SK-N-SH (cell line): ENCODE measurements at places on chromosomes 4 and X. TPM values are rescaled to one million over a fixed set of nuclear protein-coding genes. Genes with fewer than 3 reads are reported as not detected.

Gene DIPK2B
- 0.02 TPM in 2 replicates for polyA plus RNA-seq

Gene GLRB
- 7.6 and 11.5 TPM in 2 replicates for polyA plus RNA-seq

Gene DCTD
- polyA plus RNA-seq: 123 and 145 TPM in 2 replicates

GRCh38 chrX:71626576-71626975, 8.3 kb upstream of the CXCR3 start:
- no peaks in the 10 kb centered on the region for H3K4me1 ChIP-seq
- H3K27ac ChIP-seq: no peak overlapping the region
- DNase-seq: no peak
- H3K4me3 ChIP-seq: no peak overlapping the region

DNA sequence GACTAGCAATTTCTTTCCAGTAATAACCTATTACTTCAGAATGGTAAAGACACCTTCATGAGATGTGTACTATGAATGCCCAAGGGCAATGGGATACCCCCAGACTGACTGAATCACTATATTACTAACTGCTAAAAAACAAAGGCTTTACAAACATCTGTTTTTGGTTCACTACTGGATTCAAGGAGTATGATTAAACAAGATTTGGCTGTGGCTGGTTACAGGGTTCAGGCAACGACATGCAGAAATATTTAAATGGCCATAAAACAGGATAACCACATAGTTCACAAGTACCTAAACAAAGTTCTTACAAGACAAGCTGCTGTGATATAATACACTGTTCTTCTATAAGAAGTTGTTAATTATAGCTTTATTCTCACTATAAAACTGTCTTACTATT, 128.2 kb downstream of the FRYL start:
- DNase-seq: no peak
- H3K4me3 ChIP-seq: no peak overlapping the region
- H3K27me3 ChIP-seq: no peaks in the 10 kb centered on the region
- H3K36me3 ChIP-seq: no peaks in the 10 kb centered on the region
- H3K4me1 ChIP-seq: peaks cover 38% of the 10 kb centered on the region; the same call in 1 of the 2 replicates
- H3K27ac ChIP-seq: no peak overlapping the region

DNA sequence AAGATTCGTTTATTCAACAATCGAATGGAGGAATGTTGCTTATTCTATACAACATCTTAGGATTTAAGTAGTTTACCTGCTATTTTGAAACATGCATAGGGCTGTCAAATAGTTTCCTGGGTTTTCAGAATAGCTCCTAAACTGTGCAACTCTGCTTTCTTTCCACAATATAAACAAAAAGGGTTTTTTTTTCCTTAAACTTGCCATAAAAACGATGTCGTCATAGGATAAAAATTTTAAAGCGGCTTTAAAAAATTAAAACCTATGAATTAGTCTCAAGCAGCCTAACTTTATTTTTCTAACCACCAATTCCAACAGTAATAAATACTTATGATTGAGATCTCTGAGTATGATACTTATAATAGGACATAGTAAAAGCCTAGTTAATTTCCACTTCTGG, 21.6 kb upstream of the STIM2 start:
- no peak overlapping the region for H3K27ac ChIP-seq
- no peaks in the 10 kb centered on the region for H3K27me3 ChIP-seq
- H3K36me3 ChIP-seq: no peaks in the 10 kb centered on the region
- H3K4me3 ChIP-seq: no peak overlapping the region
